ENCODE measurements at places on chromosomes 1 and 21.

GRCh38 chr1:159752135-159752580 lies 28.6 kb upstream of the DUSP23 start:
- DNase-seq = no peak

DNA sequence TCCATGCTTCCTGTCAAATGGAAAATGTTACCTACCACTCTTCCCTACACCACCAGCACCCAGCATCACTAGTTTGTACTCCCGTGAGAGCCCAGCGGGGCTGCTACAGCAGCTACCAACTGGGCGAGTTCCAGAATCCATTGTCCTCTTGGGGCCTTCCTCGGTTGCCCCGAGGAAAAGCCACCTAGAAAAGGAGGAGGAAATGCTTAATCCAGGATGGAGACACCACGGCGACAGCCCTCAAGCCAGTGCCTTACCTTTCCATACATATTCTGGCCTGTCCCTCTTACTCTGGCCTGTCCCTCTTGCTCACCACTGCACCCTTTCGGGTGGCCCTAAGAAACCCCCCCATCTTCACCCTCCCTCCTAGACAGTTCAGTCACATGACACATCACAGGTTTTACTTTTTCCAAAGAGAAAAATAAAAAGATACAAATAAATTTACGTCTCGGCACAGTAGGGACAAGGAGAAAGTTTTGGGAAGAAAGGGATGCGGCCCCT lies 478 bp downstream of the RIT1 start:
- no peak for DNase-seq

DNA sequence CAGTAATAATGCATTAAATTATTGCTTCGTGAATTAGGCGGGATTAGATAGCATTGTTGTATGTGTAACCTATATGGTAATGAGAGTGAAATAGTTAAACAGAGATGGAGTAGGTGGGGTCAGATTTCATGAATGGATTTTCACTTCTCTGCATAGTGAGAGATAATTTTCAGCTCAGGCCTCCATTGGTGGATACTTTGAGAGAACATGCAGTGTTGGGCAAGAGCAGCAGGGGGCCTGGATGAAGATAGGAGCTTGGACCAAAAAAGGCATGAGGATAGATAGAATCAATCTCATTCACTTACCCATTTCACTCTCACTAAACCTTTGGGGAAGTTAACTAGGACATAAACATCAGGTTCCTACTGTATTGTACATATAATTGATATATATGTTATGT lies 39.5 kb upstream of the C1orf87 start:
- DNase-seq = no peak

- peak; percentile 33 for DNase-seq
Observed at GRCh38 chr1:59375321-59376220, 78.7 kb downstream of the FGGY start.

GRCh38 chr21:32233055-32233546 lies 45.7 kb downstream of the MIS18A start:
- DNase-seq = no peak

DNA sequence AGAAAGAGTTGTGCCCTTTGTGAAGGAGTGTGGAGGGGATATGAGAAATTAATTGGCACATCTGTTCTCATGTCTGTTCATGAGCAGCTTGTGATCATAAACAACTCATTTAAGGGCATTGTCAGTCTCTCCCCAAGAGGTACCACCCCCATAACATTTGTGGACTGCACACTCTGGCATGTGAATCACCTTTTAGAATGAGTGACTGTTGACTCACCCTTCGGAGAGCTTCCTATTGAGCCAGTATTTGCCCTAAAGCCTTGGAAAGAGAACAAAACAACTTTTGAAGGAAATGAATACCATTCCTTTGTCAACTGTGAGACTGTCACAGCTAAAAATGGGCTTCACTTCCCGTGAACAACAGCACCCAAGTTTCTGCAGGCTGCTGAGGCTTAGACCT lies 27.5 kb upstream of the MYSM1 start:
- DNase-seq = peak; percentile 4

GRCh38 chr1:184299406-184299790 lies 87.4 kb upstream of the C1orf21 start:
- no peak for DNase-seq
